ENCODE measurements at places on chromosomes 4 and X. TPM values are rescaled to one million over a fixed set of nuclear protein-coding genes. Genes with fewer than 3 reads are reported as not detected.

DNA sequence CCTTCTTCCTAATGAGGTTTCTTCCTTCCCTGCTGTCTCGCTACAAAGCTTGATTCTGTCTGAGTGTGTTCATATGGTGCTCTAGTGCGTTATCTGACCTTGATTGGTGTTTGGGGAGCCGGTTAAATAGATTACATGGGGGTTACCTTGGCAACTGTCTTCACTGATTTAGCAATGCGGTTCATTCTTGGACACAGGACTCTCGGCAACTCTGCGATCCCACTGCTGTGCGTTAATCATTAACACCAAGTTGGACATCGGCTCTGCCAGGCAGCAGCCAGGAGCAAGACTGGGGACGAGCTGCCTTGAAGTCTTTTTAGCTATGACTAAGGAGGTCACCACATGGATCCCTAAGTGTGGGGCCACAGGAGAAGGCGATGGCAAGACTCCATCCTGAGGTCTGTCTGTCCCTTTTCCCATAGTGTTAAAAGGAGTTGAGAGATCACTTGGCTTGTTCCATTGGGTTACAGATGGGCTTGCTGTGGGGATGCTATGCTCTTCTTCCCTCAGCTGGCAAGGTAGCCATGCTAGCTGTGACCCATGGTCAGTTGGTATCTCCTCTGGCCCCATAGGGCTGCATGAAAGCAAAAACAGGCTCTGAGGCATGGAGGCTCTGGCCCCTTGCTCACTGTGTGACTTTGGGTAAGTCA, 93.4 kb upstream of the MAMLD1 start:
- no peak for DNase-seq

GRCh38 chr4:5217421-5217820, 166.1 kb downstream of the STK32B start:
- DNase-seq = no peak

DNA sequence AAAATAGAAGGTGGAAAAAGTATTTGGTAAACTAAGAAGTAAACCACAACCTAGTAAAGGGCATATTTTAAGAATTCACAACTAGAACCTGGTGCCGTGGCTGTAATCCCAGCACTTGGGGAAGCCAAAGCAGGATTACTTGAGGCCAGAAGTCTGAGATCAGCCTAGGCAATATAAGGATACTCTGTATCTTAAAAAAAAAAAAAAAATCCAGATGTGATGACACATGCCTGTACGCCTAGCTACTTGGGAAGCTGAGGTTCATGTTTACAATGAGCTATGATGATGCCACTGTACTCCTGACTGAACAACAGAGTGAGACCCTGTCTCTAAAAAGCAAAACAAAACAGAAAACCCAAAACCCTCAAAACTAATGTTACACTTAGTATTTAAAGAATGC, 294.9 kb upstream of the ZCCHC13 start:
- DNase-seq = no peak

The ASMT gene
- total RNA-seq = not detected

The MAGEB2 gene
- total RNA-seq = not detected

DNA sequence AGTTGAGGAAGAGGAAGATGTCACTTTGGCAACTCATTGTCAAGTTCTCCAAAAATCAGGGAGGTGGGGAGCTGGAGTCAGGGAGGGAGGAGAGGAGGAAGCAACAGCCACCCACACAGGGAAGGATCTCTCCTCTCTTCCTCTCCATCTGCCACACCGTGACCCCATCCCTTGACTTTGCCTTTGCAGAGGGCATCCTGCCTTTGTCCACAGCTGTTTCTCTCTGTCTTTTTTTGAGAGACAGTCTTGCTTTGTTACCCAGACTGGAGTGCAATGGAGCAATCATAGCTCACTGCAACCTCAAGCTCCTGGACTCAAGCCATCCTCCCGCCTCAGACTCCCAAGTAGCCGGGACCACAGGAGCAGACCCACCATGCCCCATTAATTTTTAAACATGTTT, 276.0 kb downstream of the SHOX start:
- DNase-seq = no peak

The ARAF gene
- 87.4 TPM for total RNA-seq

- DNase-seq = no peak
Observed at GRCh38 chr4:158873795-158874401, 105.1 kb downstream of the FNIP2 start.

DNA sequence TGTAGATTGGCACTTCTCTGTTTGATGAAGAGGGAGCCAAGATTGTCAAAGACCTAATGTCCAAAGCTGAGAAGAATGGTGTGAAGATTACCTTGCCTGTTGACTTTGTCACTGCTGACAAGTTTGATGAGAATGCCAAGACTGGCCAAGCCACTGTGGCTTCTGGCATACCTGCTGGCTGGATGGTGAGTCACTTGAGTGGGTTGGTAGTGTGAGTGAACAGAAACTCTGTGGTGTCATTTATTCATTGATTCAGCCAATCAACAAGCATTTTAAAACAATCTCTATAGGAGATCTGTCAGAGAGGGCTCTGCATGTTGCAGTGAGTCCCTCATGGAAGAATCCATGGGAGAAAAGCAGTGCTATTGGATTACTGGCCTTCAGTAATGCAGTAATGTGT, 16.3 kb downstream of the TAF9B start:
- no peak for DNase-seq

DNA sequence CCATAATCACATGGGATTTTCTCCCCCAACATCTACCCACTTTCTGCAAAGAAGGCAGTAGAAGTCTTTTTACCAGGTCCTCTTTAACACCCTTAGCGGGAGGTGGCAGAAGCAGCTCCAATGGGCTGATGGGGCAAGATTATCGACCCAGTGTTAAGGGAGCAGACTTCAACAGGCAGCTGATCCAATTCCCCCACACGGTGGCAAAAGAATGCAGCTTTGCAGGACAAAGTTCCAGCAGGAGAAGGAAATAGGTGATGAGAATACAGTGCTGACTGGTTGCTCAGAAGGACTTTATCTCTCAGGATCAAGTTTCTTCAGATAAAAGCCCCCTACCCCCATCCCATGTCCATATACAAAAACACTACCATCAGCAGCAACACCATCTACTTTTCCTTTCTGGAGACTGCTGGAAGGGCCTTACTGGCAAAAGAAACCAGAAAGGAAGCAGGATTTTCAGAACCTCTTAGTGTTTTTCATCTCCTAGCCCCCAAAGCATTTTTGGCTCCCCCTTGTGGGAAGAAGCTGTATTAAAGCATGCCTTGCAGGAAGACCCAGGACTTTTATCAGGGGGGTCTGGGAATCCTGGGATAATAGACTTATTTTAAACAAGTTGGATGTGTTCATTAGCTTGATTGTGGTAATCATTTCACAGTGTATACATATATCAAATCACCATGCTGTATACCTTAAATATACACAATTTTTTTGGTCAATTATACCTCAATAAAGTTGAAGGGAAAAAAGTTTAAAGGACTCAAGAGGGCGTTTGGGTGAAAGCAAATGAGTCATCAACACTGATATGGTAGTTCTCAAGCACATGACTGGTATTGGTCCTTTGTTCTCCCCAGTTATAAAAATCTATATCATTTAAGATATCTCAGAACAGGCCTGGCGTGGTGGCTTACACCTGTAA, 146.4 kb downstream of the GPC3 start:
- DNase-seq = no peak

- no peak for DNase-seq
Observed at GRCh38 chr4:80831383-80832361, 198.8 kb upstream of the BMP3 start.

- DNase-seq = no peak
Observed at GRCh38 chr4:76950956-76951671, 1.6 kb downstream of the SEPTIN11 start.

- no peak for DNase-seq
Observed at GRCh38 chr4:25783943-25784342, 78.8 kb downstream of the SEL1L3 start.

The GK gene
- 48.3 TPM for total RNA-seq

GRCh38 chr4:107988763-107989035, 990 bp upstream of the HADH start:
- no peak for DNase-seq

DNA sequence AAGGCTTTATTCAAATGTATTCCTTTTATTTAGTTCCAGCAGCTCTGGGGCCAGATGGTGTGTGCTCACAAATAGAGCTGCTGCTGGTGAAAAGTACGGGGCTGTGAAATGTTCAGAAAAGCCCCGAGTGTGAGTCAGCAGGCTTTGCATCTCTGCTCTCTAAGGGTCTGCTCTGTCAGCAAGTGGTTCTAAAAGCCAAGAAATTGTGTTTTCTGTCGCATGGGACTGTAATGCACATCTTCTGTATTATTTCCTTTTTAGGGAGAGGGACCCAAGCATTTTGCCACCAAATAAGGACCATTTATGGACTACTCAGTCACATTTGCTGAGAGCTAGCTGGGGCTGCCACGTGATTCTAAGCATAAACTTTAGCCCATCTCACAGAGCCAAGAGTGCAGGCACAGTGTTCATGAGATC, 82.9 kb upstream of the NHS start:
- DNase-seq = no peak

- no peak for DNase-seq
Observed at GRCh38 chr4:188821500-188821899, 682.3 kb downstream of the TRIML1 start.

The XAGE2 gene
- total RNA-seq = 5.2 TPM

DNA sequence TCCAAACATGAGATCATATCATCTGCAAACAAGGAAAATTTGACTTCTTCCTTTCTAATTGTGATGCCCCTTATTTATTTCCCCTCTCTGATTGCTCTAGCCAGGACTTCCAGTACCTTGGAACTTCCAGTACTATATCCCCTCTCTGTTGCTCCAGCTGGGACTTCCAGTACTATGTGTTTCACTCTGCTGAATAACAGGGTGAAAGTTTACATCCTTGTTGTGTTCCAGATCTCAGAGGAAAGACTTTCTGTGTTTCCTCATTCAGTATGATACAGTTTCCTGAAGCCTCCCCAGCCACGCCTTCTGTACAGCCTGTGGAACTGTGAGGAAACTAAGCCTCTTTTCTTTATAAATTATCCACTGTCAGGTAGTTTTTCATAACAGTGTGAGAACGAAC, 381.3 kb upstream of the FAM47C start:
- DNase-seq = no peak

GRCh38 chrX:149060921-149061320, 444.2 kb downstream of the IDS start:
- no peak for DNase-seq
